ENCODE measurements at places on chromosomes 2 and 18. TPM values are rescaled to one million over a fixed set of nuclear protein-coding genes. Genes with fewer than 3 reads are reported as not detected.

DNA sequence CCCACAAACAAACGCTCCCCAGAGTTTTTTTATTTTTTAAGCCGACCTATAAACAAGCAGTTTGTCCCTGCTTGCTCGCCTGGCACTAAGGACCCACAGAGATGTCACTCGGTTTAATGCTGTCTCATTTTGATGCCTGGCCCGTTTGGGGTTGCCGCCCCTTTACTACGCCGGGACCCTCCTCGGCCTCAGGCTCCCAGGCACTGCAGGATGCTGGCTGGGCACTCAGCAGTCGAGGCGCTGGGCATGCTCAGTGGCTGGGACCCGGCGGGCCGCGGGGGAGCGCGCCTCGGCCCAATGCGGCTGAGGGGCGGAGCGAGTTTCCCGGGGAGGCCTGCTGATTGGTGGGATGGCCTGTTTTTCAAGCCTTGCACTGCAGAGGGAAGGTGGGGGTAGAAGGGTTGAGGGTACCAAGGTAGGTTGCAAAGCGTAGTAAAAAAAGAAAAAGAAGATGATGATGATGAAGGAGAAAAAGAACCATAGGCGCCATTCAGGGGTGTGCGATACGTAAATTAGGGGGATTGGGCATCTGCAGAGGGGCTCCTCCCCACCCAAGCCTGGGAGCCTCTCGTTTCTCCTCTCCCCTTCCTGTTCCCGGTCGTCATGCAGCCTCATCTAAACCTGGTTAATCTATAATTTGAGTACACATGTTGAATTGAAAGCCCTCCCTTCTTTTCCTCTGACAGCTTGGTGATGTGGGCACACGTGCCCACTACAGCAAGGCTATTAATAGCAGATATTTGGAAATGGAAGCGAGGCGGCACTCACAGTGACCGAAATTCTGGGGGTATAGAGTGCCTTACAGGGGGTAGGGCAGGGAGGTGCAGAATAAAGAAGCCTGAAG, 1.5 kb upstream of the IRS1 start:
- peaks cover 54% of the 10 kb centered on the region for H3K4me1 ChIP-seq
- DNase-seq, result no peak
- H3K4me3 ChIP-seq, result peak overlapping the region; percentile 95
- peak overlapping the region; percentile 94 for H3K27ac ChIP-seq
- peaks cover 16% of the 10 kb centered on the region for H3K27me3 ChIP-seq

NEU2 gene
- total RNA-seq, result not detected

DNA sequence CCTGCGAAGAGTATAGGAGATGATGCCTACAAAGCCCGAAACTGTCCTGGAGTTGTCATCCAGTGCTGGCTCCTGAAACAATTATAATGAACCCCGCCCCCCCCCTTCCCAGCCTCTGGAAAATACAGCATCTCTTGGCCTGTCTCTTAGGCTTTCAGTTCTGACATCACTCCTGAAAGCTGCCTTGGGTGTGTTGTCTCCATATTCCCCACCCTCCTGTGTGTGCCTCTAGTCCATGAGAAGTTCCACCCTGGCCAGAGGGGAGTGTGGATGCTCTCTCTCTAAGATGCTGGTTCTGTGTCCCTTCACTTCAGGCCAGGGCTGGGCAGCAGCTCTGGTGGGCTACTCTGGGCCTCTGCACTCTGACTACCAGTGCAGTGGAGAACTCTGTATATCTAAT, 58.9 kb upstream of the TGFA start:
- H3K27me3 ChIP-seq, result no peaks in the 10 kb centered on the region
- H3K4me3 ChIP-seq, result no peak overlapping the region
- DNase-seq, result no peak
- no peaks in the 10 kb centered on the region for H3K36me3 ChIP-seq
- peaks cover 4% of the 10 kb centered on the region for H3K4me1 ChIP-seq
- H3K27ac ChIP-seq, result no peak overlapping the region

DNA sequence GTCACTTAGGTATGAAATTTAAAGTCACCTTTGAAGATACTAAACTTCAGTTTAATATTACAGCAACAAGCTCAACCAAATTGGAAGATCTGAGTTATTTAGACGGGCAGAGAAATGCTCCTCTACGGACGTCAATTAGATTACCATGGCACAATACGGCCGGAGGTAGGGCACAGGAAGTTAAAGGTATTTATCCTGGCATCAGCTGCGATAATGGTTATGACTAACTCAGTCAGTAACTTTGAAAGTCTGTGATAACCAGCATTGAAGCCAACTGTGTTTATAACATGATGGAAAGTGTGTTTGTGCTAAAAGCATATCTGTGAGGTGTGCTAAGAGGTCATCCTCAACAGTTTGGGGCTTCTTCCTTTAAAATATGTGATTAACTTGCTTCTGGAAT, 117.3 kb downstream of the WDSUB1 start:
- H3K4me3 ChIP-seq, result no peak overlapping the region
- H3K27ac ChIP-seq, result no peak overlapping the region
- DNase-seq, result no peak
- peaks cover 12% of the 10 kb centered on the region for H3K4me1 ChIP-seq

SLC16A14 gene
- 2.6 TPM for total RNA-seq

TMEM17 gene
- 1.9 TPM for total RNA-seq

GRCh38 chr2:200677171-200677570, 91.4 kb downstream of the AOX1 start:
- no peak overlapping the region for H3K27ac ChIP-seq
- H3K4me3 ChIP-seq, result no peak overlapping the region
- no peaks in the 10 kb centered on the region for H3K36me3 ChIP-seq
- H3K4me1 ChIP-seq, result no peaks in the 10 kb centered on the region

Data from esophagus muscularis mucosa (tissue), 4 donors.